ENCODE measurements at places on chromosomes 4 and X.

DNA sequence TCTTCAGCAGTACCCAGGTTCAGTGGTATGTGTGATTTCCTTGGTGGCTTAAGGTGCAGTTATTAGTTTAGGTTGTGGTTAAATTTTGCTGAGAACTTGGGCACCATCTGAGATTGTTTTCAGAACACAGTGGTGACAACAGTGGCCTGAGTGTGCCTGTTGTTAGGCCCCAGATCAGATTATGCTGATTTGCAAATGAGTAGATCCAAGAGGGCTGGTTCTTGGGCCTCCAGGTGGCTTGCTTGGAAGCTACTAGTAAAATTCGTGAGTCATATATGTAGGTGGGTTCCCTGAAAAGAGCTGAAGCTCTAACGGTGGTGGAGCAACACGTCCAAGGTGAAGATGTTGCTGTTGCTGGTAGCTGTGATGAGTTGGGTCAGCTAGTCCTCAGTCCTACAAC lies 2619.6 kb downstream of the PCDH7 start:
- no peak for DNase-seq

GRCh38 chrX:24561121-24561520 lies 86.0 kb downstream of the PCYT1B start:
- peak; percentile 23 for DNase-seq

DNA sequence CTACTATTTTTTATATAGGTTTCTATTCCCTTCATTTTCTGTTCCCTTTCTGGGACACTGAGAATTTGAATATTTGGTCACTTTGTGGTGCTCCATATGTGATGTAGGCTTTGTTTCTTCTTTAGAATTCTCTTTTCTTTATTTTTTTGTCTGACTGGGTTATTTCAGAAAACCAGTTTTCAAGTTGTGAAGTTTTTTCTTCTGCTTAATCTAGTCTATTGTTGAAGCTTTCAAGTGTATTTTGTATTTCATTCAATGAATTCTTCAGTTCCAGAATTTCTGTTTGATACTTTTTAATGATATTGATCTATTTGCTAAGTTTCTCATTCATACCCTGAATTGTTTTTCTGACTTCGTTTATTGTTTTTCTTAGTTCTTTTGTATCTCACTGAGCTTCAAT lies 96.2 kb upstream of the HAND2 start:
- no peak for DNase-seq

GRCh38 chr4:185286571-185286970 lies 77.2 kb downstream of the SNX25 start:
- DNase-seq: no peak

DNA sequence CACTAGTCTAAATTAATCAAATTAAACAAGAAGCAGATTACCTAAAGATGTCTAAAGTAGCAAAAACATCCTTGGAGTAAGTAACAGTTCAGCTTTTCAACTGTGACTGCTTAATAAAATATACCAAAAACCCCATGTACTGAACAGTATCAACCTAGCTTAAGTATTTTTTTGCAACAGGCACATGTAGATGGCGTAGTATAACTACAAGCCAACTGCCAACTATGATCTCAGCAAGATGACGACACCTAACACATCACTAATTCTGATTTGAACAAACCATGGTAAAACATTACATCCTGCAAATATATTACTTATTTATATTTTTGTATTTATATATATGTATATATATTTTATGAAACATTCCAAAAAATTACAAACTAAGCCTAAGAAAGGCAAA lies 24.5 kb downstream of the DHX15 start:
- peak; percentile 20 for DNase-seq

DNA sequence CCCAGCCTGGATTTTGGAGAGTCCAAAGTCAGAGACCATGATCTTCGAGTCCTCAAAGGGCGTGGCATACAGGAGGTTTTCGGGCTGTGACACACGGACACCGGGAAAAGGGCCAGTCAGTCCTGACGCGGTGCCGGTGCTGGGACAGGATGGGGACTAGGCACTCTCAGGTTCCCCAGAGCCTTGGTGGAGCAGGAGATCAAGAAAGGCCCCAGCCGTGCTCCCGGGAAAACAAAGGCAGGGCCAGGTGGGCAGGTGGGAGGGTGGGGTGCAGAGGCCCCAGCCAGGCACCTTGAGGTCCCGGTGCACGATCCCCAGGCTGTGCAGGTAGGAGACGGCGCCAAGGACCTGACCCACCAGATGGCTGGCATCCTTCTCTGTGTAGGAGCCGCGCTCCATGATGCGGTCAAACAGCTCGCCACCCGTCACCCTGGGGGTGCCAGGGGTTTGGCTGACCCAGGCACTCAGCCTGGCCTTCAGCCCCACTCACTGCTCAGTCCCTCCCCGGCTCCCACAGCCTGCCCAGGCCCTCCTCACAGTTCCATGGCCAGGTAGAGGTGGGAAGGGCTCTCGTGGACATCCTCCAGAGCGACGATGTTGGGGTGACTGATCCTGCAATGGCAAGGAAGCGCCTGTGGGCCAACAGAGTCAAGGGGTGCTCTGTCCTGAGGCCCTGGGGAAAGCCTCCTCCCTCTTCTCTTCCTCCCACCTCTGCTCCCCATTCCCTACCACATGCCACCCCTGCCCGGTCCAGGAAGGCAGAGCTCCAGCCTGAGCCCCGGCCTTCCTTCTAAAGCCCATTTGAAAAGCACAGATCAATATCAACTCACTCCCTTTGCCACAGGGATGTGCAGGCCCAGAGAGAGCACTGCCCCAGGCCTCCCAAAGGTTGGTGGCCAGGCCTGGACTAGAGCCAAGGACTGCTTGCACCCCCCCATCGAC lies 1.8 kb downstream of the PNCK start:
- no peak for DNase-seq

GRCh38 chr4:139223682-139224317 lies 46.8 kb upstream of the ELF2 start:
- no peak for DNase-seq

- no peak for DNase-seq
Observed at GRCh38 chr4:109576462-109576861, 16.4 kb downstream of the MCUB start.

DNA sequence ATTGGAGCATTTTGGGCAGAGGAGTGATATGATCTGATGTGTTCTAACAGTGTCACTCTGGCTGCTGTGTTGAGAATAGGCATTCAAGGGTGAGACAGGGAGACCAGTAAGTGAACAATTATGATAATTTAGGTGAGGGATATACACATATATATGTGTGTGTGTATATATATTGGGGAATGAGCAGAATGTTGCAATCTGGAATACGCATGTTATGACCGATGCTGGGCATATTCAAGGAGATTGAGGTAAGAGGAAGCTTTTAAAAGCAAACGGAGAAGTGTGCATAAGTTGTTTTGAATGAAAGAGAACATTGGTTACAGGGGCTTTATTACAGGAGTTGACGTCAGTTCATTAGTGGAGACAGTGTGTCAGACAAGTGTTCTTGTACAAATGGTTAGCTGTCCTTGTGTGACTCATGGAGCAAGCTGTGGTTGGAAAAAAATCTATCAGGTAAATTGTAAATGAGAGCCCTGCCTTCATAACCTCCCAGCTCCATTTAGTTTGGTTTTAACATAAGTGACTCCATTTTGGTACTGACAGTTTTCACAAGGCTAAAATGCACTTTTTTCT lies 442.5 kb upstream of the LCORL start:
- DNase-seq: no peak

DNA sequence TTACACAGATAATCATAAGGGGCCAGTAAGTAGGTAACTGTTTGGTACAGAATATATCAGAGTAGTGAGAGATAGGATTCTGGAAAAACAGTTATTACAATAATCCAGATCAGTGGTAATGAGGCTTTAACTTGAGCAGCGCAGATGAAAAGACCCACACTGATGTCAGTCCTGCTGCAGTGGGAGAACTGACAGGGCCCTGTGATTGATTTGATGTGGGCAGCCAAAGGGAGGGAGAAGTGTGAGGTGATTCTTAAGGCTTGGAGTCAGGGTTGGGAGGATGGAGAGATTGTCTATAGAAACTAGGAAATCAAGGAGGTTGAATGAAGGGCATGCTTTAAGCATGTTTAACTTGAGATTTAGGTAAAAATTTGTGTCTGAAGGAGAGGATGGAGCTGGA lies 161.4 kb downstream of the VSIG4 start:
- DNase-seq: no peak

GRCh38 chr4:11268149-11268548 lies 160.5 kb downstream of the HS3ST1 start:
- DNase-seq: no peak

DNA sequence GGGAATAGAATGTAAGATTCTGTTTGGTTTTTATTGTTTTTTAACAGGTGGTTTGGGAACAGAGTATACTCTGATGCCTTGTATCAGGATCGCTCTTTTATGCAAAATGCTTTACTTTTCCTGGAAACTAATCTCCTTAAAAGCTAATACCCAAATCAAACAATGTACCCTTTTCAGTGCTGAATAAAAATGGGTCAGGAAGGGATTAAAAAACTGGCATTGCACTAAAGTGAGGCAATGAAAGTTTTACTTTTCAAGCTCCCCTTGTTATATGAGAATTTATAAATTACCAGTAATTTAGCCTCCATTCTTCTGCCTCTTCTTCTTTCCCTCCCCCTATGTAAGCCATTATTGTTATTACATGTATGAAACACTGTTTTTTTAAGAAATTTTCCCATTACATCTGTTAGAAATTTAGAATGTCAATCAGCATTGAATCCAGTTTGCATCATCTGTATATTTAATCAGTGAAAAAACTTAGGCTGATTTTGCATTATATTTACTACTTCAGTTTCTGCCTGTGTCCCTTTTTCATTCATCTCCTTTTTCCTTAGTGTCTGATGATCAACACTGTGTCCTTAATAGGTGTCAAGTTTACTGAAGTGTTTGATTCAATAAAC lies 89.7 kb upstream of the NPNT start:
- DNase-seq: no peak

DNA sequence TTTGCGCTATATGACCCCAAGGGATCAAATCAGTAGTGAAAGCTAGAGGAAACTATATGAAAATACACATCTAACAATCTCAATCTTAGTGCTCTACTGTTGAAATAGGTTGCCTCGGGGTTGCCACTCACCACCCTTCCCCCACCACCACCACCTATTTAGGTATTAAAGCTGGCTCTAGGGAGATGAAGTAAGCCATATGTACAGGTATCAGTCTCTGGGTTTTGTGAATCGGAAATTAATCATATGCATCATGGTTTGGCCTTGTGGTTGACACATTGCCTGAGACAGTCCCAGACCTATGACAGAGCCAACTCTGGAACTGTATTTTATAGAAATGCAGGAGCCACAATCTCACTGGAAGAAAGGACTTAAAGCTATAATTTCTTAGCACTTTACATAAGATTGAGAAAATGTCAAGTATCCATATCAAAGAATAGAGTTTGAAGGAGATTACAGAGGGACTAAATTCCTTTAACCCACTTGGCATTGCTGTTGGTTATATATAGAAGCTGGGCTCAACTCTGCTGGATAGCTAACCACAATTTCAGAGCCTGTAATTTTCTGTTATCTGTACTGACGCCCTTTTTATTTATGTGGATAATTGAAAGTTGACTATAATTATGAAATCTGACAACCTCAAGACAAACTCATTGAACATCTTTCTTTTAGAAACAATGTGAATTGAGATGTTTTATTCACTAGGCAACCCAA lies 26.7 kb upstream of the BMP2K start:
- no peak for DNase-seq

DNA sequence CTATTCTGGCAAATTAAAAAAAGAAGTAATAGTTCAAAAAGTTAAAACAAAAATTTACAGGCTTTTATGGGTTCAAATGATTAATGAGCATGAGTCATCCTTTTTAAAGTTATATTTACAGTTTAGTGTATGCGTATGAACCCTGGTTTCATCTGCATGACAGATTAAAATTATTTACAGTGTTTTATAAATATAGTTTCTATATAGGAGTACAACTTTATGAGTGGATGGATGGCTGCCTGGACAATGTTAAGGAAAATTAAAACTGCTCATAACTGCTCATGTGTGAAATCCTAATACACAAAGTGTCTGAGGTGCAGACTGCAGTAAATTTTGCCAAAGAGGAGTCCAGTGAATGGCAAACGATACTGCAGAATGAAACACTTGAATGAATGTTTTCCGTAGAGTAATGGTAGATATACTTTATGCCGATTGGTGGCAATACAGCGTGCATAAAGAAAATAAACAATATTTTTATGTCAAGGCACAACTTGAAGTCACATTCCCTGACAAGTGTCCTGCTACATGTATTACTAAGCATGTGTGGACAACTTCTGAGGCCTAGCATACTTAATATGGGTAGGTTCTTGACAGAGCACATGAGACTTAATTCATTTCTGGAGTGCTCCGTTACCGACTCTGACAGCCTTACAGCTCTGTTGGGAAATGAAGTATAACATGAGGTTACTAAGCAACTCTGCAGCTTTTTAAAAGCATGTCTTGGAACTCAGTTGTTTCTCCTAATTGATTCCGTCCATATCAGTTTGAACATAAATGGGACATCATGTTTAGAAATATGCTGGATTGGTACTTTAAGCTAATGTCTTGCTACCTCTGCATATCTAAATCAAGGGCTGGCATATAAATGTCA lies 985.6 kb upstream of the PCDH7 start:
- no peak for DNase-seq

GRCh38 chrX:24643116-24643515 lies 4.0 kb downstream of the PCYT1B start:
- DNase-seq: no peak

- DNase-seq: no peak
Observed at GRCh38 chrX:31057291-31057690, 14.6 kb downstream of the FTHL17 start.

DNA sequence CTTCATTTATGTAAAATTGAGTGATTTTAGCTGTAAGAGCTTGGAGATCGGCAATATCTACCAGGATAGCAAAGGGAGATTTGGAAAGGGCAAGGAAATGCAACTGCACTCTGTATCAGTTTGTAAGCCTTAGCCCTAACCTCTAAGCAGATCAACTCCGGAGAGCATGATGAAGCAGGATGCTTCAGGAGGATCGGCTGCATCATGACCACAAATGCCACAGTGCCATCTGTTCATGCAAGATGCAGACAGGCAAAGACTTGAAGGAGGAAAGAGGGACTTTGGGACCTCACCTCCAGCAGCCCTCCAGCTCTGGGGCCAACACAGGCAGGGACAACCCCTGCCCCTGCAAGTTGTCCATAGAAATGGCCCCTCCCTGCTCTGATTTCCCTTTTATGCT lies 377.6 kb upstream of the GATB start:
- no peak for DNase-seq

- DNase-seq: no peak
Observed at GRCh38 chr4:83686166-83686565, 150.3 kb downstream of the GPAT3 start.

- DNase-seq: no peak
Observed at GRCh38 chr4:171983935-171984805, 171.0 kb downstream of the GALNTL6 start.

GRCh38 chr4:3291969-3292570 lies 751 bp upstream of the RGS12 start:
- peak; percentile 42 for DNase-seq

DNA sequence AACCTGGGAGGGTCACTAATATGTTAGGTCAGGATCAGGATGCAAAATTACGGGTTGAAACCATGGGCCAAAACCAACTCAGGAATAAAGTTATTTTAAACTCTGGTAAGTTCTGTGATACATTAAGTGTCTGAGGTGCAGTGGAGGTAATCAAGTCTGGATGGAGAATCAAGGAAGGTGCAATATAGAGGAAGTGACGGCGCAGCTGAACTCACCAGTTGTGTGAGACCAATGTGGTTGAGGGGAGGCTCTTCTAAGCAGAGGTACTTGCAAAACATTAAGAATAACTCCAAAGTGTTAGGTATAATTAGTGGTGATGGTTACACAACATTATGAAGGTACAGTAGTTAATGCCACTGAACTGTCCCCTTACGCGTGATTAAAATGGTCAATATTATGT lies 19.7 kb downstream of the GAB3 start:
- no peak for DNase-seq

All from A549 (cell line).